ENCODE measurements at places on chromosomes 12 and 14.

GRCh38 chr12:28958553-28959195, 190.4 kb upstream of the FAR2 start:
- DNase-seq = no peak

DNA sequence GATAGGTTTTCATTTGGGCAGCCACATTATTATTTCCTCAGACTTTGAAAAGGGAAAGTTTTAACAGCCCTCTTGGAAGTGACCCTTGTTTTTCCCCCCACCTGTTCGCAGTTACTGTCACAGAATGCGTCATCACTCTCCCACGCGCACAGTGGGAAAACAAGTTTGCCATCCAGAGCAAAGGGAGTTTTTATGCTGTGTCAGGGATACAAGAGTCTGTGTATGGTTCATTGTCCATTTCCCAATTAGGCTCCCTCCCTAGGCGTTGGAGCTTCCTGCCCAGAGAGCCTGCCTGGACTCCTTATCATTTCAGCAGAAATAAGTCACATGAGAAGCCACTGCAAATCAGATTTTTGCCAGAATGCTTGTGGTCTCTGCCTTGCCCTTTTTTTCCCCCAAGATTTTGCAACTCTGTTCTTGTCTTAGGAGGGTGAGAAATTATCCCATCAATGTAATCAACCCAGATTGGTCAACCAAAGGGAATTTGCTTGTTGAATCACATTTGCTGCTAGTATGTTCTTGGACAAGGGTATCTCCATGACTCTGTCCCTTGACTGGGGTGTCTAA, 104.1 kb downstream of the IGF1 start:
- no peak for DNase-seq

- DNase-seq = no peak
Observed at GRCh38 chr12:101931498-101932326, 54.3 kb downstream of the DRAM1 start.

- peak; percentile 20 for DNase-seq
Observed at GRCh38 chr12:122471324-122472226, 29.2 kb downstream of the ZCCHC8 start.

- DNase-seq = no peak
Observed at GRCh38 chr12:6632026-6632983, 3.5 kb downstream of the LPAR5 start.

DNA sequence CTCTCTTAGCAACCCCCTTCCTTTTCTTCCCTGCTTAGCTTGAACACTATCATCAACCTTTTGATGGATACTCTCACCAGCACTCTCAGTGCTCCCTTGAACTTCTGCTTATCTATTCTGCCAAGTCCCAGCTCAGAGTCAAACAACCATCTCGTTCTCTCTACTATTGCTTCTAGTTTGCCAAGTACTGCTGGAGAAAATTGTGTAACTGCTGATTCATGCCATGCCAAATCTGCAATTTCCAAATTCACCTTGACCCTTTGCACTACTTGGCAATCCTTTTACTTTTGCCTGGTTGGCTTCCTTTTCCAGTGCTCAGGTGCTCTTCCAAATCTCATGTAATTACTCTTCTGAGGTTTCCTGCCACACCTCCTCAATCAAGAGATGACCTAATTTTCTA, 2.8 kb upstream of the CCDC196 start:
- DNase-seq = no peak

- DNase-seq = peak; percentile 20
Observed at GRCh38 chr12:98998697-98999299, 353.7 kb downstream of the APAF1 start.

- no peak for DNase-seq
Observed at GRCh38 chr12:1882405-1882804, 36.0 kb downstream of the CACNA2D4 start.

DNA sequence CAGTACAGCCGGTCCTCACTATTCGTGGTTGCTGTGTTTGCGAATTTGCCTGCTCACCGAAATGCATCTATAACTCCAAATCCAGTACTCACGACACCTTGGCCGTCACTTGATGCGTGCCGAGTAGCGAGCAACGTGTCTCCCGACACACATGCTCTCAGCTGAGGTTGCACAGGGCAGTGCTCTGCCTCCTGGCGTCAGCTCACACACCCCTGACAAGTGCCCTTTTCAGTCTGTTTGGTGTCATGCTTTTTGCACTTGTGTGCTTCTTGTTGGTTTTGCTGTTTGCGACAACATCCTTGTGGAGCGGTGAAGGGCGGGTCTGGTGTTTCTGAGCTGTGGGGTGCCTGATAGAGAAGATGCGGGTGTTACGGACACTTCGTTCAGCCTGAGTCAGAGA, 110.4 kb upstream of the RFLNA start:
- no peak for DNase-seq

- no peak for DNase-seq
Observed at GRCh38 chr12:1318327-1319031, 275.9 kb downstream of the FBXL14 start.

Measured in GM18507 (cell line).